MM.1S (cell line): ENCODE measurements at places on chromosomes 16 and 17.

- no peaks in the 10 kb centered on the region for H3K27me3 ChIP-seq
- DNase-seq, result no peak
- H3K36me3 ChIP-seq, result no peaks in the 10 kb centered on the region
- no peaks in the 10 kb centered on the region for H3K4me1 ChIP-seq
- no peak overlapping the region for H3K27ac ChIP-seq
- H3K4me3 ChIP-seq, result no peak overlapping the region
Observed at GRCh38 chr17:12512694-12513355, 152.9 kb upstream of the MYOCD start.

GRCh38 chr17:57257895-57258851 is 1.9 kb downstream of the MSI2 start:
- peaks cover 11% of the 10 kb centered on the region; the same call in 1 of the 2 replicates for H3K36me3 ChIP-seq
- peak overlapping the region; percentile 40 for H3K27ac ChIP-seq
- H3K4me3 ChIP-seq, result peak overlapping the region; percentile 67

- H3K36me3 ChIP-seq, result peaks cover 3% of the 10 kb centered on the region; the same call in 1 of the 2 replicates
- H3K4me3 ChIP-seq, result peak overlapping the region; percentile 90
- peak overlapping the region; percentile 78 for H3K27ac ChIP-seq
- peak; percentile 44 for DNase-seq
- H3K27me3 ChIP-seq, result no peaks in the 10 kb centered on the region
Observed at GRCh38 chr17:29292992-29293889, 707 bp downstream of the NUFIP2 start.

GRCh38 chr16:69566981-69567680 is 1.4 kb downstream of the NFAT5 start:
- no peaks in the 10 kb centered on the region for H3K36me3 ChIP-seq
- H3K27ac ChIP-seq, result peak overlapping the region; percentile 30; the same call in 1 of the 2 replicates
- no peaks in the 10 kb centered on the region for H3K27me3 ChIP-seq
- peaks cover 13% of the 10 kb centered on the region for H3K4me1 ChIP-seq
- DNase-seq, result peak; percentile 9

DNA sequence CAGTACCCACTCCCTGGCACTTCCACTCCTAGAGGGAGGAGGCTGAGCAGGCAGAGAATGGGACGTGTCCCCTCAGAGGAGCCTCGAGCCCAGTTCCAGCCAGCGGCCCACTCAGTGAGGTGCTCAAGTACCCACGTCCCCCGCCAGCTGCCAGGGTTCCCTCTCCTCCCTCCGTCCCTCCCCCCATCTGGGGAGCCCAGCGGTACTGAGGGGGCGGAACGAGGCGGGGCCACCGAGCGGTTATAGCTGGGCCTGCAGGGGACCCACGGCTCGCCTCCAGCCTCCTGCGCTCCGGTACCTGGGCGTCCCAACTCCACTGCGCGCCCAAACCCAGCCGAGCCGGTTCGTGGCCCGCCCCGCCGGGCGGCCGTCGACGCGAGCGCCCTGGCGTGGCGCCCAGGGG is at the start of gene NPW:
TSS of gene NPW (plus strand) at position 268 of the 403 bp plus-strand sequence.
- H3K36me3 ChIP-seq, result no peaks in the 10 kb centered on the region
- DNase-seq, result no peak
- no peak within 1 kb of the TSS for H3K27ac ChIP-seq
- no peak within 1 kb of the TSS for H3K4me3 ChIP-seq
- H3K27me3 ChIP-seq, result peaks cover 29% of the 10 kb centered on the region

- H3K27me3 ChIP-seq, result no peaks in the 10 kb centered on the region
- no peak for DNase-seq
- no peaks in the 10 kb centered on the region for H3K36me3 ChIP-seq
- no peak overlapping the region for H3K4me3 ChIP-seq
- H3K4me1 ChIP-seq, result peaks cover 8% of the 10 kb centered on the region
Observed at GRCh38 chr16:661184-661821, 6.6 kb upstream of the RHOT2 start.

DNA sequence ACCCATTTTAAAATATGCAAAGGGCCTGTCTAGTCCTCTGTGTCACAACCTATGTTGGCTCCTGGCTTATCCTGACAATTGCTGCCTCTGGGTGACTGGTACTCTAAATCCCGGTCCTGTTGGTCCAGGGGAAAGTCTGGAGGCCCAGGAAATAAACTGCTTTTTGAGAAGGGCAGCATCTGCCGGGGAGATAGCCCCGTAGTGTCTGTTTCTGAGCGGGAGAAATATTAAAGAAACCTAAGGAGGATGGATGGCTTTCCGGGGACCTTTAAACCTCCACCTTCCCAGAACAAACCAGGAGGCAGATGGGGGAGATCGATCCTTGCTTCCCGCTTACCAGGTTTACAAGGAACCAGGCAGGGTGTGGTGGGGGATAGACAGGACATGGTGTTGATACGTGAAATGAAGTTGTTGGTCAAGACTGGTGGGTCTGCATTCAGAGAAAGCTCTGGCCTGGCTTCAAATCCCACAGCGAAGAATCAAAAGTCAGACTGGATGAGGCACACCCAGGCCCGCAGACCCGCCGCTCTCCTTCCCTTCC is 3.8 kb downstream of the HOXB2 start:
- H3K4me1 ChIP-seq, result peaks cover 5% of the 10 kb centered on the region; the same call in 1 of the 2 replicates
- no peaks in the 10 kb centered on the region for H3K36me3 ChIP-seq
- H3K27me3 ChIP-seq, result peaks cover 16% of the 10 kb centered on the region
- H3K27ac ChIP-seq, result no peak overlapping the region
- no peak overlapping the region for H3K4me3 ChIP-seq

GRCh38 chr16:16120382-16121184 is 102.7 kb downstream of the ABCC6 start:
- no peaks in the 10 kb centered on the region for H3K27me3 ChIP-seq
- no peak for DNase-seq
- no peaks in the 10 kb centered on the region for H3K36me3 ChIP-seq
- H3K4me1 ChIP-seq, result no peaks in the 10 kb centered on the region
- H3K4me3 ChIP-seq, result no peak overlapping the region
- H3K27ac ChIP-seq, result no peak overlapping the region

- no peaks in the 10 kb centered on the region for H3K4me1 ChIP-seq
- DNase-seq, result no peak
- no peak overlapping the region for H3K4me3 ChIP-seq
- H3K36me3 ChIP-seq, result no peaks in the 10 kb centered on the region
- H3K27me3 ChIP-seq, result no peaks in the 10 kb centered on the region
Observed at GRCh38 chr17:27320222-27320560, 26.3 kb downstream of the WSB1 start.

- peak overlapping the region; percentile 51 for H3K4me3 ChIP-seq
- no peak overlapping the region for H3K27ac ChIP-seq
- H3K4me1 ChIP-seq, result peaks cover 11% of the 10 kb centered on the region
- peaks cover 54% of the 10 kb centered on the region for H3K27me3 ChIP-seq
Observed at GRCh38 chr16:3004781-3005284, 7.9 kb upstream of the CLDN9 start.

DNA sequence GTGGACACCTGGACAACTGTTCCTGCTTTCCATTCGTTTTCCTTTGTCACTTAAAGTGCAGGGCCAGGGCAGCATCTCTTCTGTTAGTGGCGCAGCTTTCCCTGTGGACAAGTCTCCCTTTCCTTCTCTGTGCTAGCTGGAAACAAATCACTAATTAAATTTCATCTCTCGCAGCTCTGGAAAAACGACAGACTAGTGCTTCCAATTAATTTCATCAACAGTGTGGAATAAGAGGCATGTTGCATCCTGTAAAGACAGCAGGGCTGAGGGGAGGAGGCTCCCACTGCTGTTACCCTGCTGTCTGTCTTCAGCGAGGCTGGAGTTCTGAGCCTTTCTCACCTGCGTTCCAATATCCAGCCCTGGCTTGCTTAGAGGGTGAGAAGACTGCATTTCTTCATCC is 352.1 kb upstream of the HSBP1 start:
- DNase-seq, result no peak
- no peaks in the 10 kb centered on the region for H3K4me1 ChIP-seq
- no peaks in the 10 kb centered on the region for H3K27me3 ChIP-seq
- no peak overlapping the region for H3K27ac ChIP-seq

DNA sequence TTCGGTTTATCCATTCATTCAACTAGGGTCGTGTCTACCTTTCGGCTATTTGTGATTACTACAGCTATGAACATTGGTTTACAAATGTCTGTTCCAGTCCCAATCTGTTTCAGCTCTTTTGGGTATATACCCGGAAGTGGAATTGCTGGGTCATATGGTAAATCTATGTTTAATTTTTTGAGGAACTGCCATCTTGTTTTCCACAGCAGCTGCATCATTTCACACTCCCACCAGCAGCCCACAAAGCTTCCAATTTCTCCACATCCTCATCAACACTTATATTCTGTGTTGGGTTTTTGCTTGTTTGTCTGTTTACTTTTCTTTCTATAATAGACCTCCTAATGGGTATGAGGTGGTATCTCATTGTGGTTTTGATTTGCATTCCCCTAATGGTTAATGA is 48.7 kb upstream of the GINS3 start:
- H3K4me3 ChIP-seq, result no peak overlapping the region
- no peaks in the 10 kb centered on the region for H3K27me3 ChIP-seq
- H3K27ac ChIP-seq, result no peak overlapping the region
- no peak for DNase-seq

- no peaks in the 10 kb centered on the region for H3K27me3 ChIP-seq
- no peak for DNase-seq
- no peak overlapping the region for H3K27ac ChIP-seq
- H3K4me3 ChIP-seq, result no peak overlapping the region
- 0 out of 2 replicates have a peak, but pooled peaks cover 14% of the 10 kb centered on the region for H3K36me3 ChIP-seq
Observed at GRCh38 chr16:23689442-23690187, 10.9 kb downstream of the PLK1 start.

DNA sequence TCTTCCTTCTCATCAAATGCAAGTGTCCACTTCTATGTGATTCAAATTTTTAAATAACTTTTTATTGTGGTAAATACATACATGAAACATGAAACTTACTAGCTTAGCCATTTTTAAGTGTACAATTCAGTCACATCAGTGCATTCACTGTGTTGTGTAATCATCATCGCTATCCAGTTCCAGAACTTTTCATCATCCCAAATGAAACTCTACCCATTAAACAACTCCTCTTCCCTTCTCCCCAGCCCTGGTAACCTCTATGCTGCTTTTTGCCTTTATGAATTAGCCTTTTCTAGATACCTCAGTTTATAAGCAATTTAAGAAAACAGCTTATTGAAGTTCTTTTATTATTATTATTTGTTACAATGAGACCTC is 41.1 kb upstream of the IL34 start:
- H3K4me3 ChIP-seq, result no peak overlapping the region
- no peak overlapping the region for H3K27ac ChIP-seq
- no peaks in the 10 kb centered on the region for H3K27me3 ChIP-seq
